ENCODE measurements at places on chromosomes 3 and 15.

- no peak for DNase-seq
Measured at GRCh38 chr3:180018543-180018942, 18.2 kb downstream of the PEX5L start.

DNA sequence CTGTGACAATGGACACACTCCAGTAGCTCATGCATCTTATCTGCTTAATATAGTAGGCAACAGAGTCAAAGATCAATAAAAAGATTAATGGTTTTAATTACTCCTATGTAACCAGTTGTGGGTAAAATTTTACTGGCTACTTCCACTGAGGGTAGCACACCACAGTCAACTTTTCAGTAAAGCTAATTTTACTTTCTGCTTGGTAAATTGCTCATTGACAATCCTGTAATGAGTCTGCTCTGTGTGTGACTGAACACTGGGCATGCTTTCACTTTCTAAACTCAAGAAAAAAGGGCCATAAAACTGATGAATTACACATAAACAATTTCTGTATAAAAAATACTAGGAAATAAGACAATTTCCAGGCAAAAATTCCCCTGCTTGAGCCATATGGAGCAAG, 838.3 kb downstream of the VGLL3 start:
- DNase-seq = no peak

DNA sequence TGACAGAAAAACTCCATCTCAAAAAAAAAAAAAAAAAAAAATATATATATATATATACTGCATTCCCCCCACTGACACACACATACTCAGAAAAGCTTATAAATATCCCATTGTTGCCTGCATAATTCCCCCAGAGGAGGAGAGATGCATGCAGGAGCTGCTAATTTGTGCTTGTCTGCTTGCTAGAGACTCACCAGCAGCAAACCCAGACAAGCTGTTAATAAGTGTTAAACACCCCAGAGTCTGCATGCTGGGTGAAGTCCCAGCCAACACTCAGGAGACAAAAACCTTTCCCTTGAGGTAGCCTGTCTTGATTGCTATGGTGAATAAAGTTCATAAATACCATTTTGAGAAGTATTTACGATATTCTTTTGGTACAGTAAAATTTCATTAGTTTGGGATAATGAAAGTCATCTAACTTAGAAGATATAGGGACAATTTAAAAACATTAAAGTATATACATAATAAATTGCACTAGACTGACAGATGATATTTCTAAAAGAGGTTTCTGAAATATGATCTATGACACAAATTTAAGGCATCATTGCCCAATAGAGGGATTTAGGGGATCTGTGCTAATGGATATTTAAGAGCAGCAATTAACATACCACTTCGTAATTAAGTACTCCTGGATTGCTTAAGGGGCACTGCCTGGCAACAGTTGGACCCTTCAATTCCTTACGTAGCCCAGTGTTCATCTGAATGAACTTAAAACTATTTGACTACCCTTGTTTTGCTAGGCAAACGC, 400.0 kb upstream of the C2CD4B start:
- DNase-seq = no peak

DNA sequence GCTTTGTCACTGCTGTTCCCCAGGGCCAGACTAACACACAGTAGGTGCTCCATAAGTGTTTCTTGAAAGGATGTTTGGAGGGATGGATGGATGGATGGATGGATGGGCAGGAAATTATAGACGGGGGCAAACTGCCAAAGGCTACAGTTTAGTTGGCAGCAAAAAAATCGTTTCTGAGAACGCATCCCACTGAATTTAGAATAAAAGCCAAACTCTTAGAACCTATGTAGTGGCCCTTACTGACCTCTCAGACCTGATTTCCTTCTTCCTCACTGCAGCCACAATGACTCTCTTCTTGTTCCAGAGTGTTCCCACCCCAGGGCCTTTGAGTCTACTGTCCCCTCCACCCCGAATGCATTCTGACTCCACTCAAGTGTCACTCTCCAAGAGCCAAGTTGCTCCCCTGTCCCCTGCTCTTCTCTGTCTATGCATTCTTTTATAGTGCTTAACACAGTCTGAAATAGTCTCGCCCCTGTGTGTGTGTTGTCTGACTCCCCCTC, 5.2 kb upstream of the GATA2 start:
- no peak for DNase-seq

GRCh38 chr3:123755085-123755484, 129.0 kb downstream of the MYLK start:
- DNase-seq = no peak

- no peak for DNase-seq
Measured at GRCh38 chr15:96553931-96554330, 223.4 kb downstream of the NR2F2 start.

- no peak for DNase-seq
Measured at GRCh38 chr15:92947071-92947730, 47.1 kb downstream of the CHD2 start.

DNA sequence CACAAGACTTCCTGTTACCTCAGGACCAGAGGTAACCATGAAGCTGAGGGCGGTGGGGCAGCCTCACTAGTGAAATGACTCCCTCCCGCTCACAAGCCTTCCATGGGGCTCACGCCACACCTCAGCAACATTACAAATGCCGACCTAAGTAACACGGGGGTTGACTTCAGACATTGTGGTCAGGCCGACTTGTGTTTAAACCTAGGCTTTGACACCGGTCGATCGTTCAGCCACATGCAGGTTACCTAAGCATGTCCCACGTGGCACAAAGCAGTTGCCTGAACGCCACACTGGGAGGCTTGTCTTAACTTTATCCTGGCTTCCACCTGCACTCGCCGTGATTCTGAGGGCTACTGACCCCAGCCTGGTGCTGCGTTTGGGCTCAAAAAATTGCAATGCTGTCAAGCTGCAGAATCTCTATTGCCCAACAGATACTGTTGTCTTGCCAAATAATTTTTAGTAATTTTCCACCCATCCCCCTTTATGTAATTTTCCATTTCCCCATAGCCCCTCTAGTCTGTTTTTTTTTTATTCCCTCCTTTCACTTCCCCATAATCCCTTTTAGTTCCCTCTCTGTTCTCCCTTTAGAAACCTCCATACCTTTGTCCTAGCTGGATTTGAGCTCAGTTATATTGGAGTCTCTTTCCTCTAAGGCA, 158.6 kb upstream of the RGMA start:
- no peak for DNase-seq

All from common myeloid progenitor, CD34-positive (primary cell).